Metanephros (tissue), 2 donors: ENCODE measurements at places on chromosomes 3 and 15. TPM values are rescaled to one million over a fixed set of nuclear protein-coding genes. Genes with fewer than 3 reads are reported as not detected.

Gene MOBP
- total RNA-seq = not detected

Gene LDHAL6B
- not detected for total RNA-seq

Gene CD96
- 2.6 TPM for total RNA-seq

Gene C3orf20
- 0.18 TPM for total RNA-seq

Gene WDR93
- 1.6 TPM for total RNA-seq

Gene WNT5A
- total RNA-seq = 84.9 TPM

Gene RTP1
- not detected for total RNA-seq

Gene DISP2
- total RNA-seq = 1.4 TPM

Gene RTP4
- 1.7 TPM for total RNA-seq

Gene RFX7
- 10.9 TPM for total RNA-seq

Gene APH1B
- 18.2 TPM for total RNA-seq

Gene LYSMD2
- 6.6 TPM for total RNA-seq

Gene ZMAT3
- total RNA-seq = 8.8 TPM

Gene GABRR3
- total RNA-seq = not detected
